ENCODE measurements at places on chromosomes 4 and X.

DNA sequence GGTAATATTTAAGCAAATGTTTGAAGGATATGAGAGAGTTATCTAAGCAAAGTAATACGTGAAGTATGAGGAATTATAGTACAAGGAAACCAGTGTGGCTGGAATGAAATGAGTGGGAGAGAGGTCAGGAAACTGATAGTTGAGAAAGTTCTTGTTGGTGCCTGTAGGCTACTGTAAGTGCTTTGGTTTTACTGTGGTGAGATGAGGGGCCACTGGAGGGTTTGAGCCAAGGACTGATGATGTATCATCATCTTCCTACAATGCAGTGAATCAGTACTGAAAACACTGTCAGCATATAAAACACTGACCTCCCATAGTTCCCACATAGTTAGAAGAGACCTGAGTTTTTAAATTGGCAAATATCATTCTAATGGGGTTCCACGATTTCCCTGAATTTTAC, 367.5 kb upstream of the CTSO start:
- no peak for DNase-seq

DNA sequence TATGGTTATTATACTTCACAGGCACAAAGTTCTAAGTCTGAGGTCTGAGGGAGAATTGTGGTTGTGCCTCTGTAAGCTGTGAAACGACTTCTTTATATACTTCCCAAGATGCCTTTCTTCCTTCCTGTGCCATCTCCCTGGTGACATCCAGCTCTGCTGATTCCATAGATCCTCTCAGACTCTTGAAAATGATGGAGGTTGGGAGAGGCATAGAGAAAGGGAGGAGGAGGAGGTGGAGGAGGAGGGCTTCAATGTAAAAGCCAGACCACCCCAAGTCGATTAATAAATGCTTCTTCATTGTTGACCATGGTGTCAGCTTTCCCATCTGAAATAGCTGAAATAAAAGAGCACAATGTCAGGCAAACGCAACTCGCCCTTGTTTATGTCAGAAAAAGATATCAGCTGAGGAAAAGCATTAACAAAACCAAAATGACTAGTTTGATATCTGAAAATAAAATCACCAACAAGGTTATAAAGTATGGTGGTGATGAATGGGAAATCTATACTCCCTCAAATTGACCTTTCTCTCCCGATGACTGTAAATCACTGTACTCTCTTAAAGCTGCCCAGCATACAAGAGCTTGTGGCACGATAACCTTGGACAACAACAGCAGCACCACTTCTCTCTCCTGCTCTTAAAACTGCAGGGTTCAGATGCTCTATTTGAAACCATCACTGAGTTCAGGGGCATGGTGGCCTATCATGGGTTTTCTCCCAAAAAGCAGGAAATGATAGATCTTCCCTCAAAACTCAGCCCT, 230.4 kb upstream of the GALNT7 start:
- no peak for DNase-seq

GRCh38 chr4:123133397-123134050, 211.1 kb upstream of the NUDT6 start:
- DNase-seq, result no peak

- DNase-seq, result no peak
Measured at GRCh38 chr4:6742507-6742906, 26.5 kb downstream of the BLOC1S4 start.

DNA sequence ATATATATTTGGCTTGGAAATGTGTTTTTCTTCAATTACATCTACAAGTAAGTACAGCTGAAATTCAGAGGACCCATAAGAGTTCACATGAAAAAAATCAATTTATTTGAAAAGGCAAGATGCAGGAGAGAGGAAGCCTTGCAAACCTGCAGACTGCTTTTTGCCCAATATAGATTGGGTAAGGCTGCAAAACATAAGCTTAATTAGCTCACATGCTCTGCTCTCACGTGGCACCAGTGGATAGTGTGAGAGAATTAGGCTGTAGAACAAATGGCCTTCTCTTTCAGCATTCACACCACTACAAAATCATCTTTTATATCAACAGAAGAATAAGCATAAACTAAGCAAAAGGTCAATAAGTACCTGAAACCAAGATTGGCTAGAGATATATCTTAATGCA, 26.1 kb downstream of the NUDT6 start:
- no peak for DNase-seq

GRCh38 chr4:145852256-145852839, 86.3 kb downstream of the ZNF827 start:
- DNase-seq, result no peak

DNA sequence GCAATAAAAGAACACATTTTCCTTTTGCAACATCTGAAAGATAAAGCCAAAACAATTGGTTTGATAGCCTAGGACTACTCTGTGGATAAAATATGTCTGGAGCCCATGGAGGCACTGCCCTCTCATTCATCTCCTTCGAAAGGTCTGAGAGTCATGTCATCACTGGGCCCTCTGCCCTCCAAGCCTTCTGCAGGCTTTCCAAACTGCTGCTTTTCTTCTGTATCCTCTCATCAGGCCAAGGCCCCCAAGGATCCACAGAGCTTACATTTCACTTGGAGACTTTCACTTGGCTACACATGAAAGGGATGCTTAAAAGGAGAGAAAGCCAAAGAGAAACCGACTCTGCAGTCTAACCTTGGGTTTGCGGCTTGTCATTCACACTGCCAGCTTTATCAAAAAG, 109.9 kb downstream of the SH3RF1 start:
- no peak for DNase-seq

GRCh38 chrX:118630848-118631247, 96.6 kb upstream of the IL13RA1 start:
- no peak for DNase-seq

DNA sequence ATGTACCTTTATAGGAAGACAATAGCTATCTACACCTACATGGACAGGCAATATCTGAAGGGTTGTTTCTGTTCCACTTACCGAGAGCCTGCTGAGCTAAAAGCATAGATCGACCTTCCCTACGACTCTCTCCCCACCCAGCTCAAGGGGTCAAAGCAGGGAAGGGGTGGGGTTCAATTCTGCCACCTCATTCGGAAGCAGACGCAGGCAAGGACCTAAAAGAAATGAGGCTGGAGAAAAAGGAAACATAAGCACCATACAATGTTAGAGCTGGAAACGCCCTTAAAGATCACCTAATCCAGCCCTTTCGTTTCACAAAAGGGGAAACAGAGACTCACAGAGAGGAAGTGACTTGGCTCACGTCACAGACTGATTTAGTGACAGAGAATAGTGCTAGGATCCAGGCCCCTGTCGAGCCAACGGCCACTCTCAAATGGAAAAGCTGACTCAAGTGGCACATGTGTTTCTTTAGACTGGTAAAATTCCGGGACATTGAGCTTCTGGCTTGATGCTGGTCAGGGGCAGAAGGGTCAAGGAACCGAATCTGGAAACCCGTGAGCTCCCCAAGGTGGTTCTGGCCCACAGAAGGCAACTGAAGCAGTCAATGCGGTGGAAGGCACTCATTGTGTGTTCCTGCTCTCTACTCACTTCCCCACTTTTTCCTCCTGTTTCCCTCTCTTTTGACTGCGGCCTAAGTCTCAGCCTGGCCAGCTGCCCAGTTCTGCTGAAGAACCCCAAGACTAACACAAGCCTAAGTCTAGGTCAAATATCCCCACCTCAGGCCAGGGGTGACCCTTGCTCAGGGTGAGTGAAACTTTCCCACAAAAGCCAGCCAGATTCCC, 7.5 kb downstream of the SEPTIN6 start:
- DNase-seq, result no peak

GRCh38 chr4:89994176-89994873, 99.7 kb downstream of the MMRN1 start:
- no peak for DNase-seq

DNA sequence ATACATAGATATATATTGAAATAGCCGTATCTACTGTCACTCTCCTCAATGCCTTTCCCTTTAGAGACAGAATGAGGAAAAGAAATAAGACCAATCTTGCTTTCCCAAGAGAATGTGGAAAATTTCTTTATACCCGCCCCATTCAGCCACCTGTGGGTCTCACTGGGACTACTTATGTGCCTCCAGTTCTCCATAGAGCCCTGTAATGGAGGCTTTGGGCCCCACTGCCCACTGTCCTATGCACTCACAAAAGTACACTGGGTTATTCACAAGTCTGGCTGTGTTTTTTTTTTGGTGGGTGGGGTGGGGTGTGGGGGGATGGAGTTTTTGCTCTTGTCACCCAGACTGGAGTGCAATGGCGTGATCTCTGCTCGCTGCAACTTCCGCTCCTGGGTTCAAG, 70.4 kb upstream of the ELOVL6 start:
- no peak for DNase-seq

DNA sequence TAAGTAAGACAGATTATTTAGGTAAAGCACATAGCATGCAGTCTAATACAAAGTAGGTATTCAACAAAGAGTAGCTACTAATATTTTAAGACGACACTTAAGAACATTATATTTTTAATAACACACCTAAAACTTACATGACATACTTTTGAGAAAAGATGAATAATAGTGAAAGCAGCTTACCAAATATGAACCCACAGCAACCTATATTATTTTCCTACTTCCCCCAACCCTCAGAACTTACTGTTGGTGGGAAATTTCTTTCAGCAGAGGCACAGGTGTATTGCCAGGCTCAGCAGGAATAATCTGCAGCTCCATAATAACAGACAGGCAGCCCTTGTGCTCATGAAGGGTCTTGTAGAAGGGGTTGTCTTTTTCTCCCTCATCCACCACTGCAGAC, 498.9 kb downstream of the GLUD2 start:
- DNase-seq, result no peak

GRCh38 chr4:74501579-74501978, 56.6 kb downstream of the AREG start:
- DNase-seq, result no peak

DNA sequence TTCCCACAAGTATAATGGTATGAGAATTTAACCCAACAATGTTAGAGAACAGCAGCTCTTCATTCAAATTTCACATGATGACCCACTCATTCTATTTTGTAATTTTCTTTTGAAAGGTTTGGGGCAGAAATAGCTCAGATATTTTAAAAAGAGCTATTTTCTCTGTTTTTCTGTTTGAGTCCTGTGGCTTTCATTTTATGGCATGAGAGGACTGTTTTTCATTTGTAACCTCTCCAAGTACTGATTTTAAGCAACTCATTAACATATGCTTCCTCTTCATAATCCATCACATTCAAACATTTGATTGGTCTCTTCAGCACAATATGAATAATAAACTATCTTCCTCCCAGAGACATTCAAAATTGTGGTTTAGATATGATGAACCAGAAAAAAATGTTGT, 129.0 kb upstream of the TEX13A start:
- DNase-seq, result no peak

DNA sequence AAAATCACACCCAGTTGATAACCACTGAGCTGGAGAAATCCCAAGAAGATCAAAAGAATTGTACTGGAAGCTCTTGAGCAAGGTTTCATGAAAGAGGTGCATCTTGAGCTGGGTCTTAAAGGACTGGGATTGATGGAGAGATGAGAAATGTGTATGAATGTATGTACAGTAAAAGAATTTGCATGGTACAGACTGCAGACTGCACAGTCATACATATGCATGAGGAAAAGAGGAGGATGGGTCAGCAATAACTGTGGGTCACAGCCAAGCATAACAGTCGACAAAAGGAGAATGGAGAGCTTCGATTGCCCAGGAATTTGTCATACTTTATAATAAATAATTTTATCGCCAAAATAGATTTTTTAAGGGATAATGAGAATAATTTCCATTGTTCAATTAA, 4.8 kb upstream of the RELL1 start:
- DNase-seq, result no peak

GRCh38 chrX:149870840-149871239, 10.1 kb upstream of the MAGEA8 start:
- no peak for DNase-seq

DNA sequence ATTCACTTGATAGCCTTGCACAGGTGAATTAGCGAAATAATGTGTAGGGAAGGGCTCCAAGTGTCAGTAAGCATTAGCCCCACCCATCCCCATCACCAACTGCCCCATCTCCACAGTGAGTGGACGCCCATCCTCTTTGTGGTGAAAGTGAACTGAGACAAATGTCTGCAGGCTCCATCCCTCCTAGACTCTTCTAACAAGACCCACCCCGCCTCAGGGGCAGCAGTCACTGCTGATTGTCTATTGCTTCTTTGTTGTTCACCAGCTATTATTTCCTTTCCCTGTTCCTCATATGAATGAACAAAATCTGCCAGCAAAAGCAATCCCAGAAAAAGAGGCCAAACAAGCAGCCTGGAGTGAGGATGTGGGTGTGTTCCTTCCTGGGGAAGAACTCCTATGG, 96.4 kb downstream of the LDB2 start:
- no peak for DNase-seq

DNA sequence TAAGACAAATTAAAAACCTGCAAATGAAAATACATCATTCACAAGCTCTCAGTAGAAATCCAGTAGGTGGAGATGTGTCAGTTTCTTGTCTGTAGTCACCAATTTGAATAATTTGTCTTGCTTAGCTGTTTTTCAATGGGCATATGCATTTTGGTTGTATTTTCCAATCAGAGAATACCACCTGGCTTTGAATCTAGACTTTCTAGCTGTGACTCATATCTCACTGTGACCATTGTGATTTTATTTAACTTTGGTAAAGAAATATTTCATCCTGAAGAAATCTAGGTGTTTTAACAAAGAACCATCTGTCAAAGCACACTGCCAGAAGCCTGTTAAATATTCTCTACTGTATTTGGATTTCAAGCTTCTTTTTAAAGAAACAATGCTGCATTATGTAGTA, 1650.6 kb upstream of the IGFBP7 start:
- no peak for DNase-seq

DNA sequence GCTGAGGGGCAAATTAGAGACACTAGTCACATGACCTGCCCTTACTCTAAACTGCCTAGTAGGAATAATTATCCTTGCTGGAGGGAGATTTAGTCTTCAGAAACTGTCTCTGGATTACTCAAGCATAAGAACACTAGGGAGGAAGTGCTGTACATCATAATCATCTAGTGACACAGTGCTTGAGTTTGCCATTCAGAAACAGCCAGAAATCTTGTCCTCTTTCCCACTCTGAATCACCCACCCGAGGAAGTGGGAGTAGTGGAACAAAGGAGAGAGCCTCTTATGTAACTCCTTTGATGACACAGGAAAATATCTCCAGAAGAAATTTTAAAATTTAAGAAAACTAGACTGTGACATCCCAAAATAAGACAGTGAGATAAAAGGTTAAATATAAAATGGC, 69.3 kb upstream of the PCDH19 start:
- DNase-seq, result no peak

DNA sequence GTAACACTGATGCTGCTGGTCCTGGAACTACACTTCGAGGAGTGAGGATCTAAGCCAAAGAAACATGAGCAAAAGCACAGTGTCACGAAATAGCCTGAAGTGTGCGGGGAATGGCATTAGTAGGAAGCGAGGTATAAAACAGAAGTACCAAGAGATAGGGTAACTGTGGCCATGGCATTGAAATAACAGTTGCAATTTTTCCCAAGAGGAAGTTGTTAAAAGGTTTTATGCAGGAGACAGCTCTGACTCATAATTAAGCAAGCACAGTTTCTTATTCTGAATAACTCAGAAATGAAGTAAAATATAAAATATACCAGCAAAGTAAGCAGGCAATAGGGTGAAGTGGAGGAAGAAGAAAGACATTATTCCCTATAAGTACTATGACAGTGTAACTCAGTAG, 90.3 kb upstream of the TMEM150C start:
- no peak for DNase-seq

GRCh38 chr4:125582302-125582701, 267.5 kb downstream of the FAT4 start:
- no peak for DNase-seq

All from stimulated activated CD8-positive, alpha-beta memory T cell treated with anti-CD3 and anti-CD28 coated beads, Interleukin-15, amount 100 ng/mL, for 4 hours (primary cell).